ENCODE measurements at places on chromosomes 12 and 14. TPM values are rescaled to one million over a fixed set of nuclear protein-coding genes. Genes with fewer than 3 reads are reported as not detected.

DNA sequence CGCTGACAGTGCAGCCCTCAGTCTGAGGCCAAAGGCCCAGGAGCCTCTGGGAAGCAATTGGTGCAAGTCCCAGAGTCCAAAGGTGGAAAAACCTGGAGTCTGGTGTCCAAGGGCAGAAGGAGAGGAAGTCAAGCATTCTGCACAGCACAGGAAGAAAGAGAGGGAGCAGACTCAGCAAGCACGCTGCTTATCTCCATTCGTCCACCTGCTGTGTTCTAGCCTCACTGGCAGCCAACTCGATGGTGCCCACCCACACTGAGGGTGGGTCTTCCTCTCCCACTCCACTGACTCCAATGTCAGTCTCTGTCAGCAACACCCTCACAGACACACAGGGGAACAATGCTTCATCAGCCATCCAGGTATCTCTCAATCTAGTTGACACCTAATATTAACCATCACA, 38.8 kb downstream of the HELB start:
- H3K27me3 ChIP-seq, result no peaks in the 10 kb centered on the region
- H3K36me3 ChIP-seq, result no peaks in the 10 kb centered on the region
- no peak for DNase-seq
- no peaks in the 10 kb centered on the region for H3K4me1 ChIP-seq
- H3K27ac ChIP-seq, result no peak overlapping the region

Gene DIO3
- total RNA-seq, result 5.6 TPM

Gene CMKLR1
- 3.7 TPM for total RNA-seq

- no peak overlapping the region for H3K27ac ChIP-seq
- H3K36me3 ChIP-seq, result no peaks in the 10 kb centered on the region
- H3K4me3 ChIP-seq, result no peak overlapping the region
- DNase-seq, result no peak
- no peaks in the 10 kb centered on the region for H3K27me3 ChIP-seq
- H3K4me1 ChIP-seq, result no peaks in the 10 kb centered on the region
Observed at GRCh38 chr12:87230441-87230840, 798.8 kb downstream of the C12orf50 start.

DNA sequence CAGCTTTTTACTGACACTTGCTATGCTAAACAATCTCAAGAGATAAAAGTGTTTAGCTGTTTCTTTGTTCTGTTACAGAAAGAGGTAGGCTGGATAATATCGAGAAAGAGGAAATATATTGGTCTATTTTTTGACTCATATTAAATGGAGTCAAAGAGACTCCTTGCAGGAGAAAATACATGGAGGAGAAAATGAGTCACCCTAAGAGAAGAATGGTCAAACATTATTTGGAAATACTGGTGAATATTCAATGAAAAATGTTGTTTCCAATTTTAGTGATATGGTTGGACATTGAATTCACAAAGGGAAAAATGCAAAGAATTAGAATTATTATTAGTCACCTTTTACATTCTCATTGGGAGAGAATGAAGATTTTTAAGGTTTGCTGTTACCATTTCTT, 3.2 kb downstream of the KCNJ8 start:
- H3K27ac ChIP-seq, result no peak overlapping the region
- H3K4me1 ChIP-seq, result no peaks in the 10 kb centered on the region
- H3K4me3 ChIP-seq, result no peak overlapping the region
- DNase-seq, result no peak

Gene PTPRO
- total RNA-seq, result 2.1 TPM

DNA sequence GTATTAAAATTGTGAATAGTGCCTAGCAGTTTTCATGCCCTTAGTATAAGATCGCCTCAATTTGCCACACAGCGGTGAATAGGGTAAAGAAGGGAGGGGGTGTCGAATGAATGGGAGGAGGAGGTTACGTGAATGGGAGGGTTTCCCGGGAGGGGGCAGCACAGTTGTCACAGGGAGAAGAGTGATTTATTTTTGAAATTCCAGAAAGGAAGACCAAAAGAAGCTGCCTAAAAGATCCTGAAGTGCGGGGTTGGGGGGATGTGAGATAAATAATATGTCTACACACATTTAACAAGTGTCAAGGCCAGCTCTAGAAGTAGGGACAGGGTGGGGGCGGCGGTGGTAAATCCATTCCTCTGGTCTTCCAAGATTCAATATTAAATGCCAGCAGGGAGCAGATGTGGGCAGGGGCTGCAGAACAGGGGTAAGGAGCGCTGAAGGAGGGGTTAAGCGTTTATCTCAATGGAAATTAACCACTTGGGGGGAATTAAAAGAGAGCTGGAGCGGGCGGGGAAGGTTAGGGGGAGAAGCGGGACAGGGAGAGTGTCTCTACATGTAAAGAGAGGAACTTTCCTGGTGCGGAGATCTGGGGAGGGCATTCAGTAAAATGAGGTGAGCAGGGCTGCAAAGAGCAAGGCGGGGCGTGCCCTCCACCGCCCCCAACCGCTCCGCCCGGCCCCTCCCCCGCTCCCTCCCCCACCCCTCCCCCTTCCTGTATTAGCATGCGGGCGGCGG, 867 bp downstream of the C12orf42 start:
- no peaks in the 10 kb centered on the region for H3K4me1 ChIP-seq
- DNase-seq, result no peak
- no peaks in the 10 kb centered on the region for H3K27me3 ChIP-seq

GRCh38 chr12:108615918-108616317, 17.8 kb downstream of the SELPLG start:
- no peak overlapping the region for H3K27ac ChIP-seq
- no peak overlapping the region for H3K4me3 ChIP-seq
- H3K27me3 ChIP-seq, result no peaks in the 10 kb centered on the region
- H3K36me3 ChIP-seq, result no peaks in the 10 kb centered on the region

Gene SRGAP1
- total RNA-seq, result 12.6 TPM

GRCh38 chr12:92136965-92137721, 8.5 kb downstream of the BTG1 start:
- no peak overlapping the region for H3K27ac ChIP-seq
- peaks cover 8% of the 10 kb centered on the region for H3K4me1 ChIP-seq
- H3K27me3 ChIP-seq, result no peaks in the 10 kb centered on the region
- H3K4me3 ChIP-seq, result peak overlapping the region; percentile 100
- no peaks in the 10 kb centered on the region for H3K36me3 ChIP-seq
- DNase-seq, result no peak

Gene GUCY2C
- total RNA-seq, result not detected

- H3K27ac ChIP-seq, result no peak overlapping the region
- no peak for DNase-seq
- no peaks in the 10 kb centered on the region for H3K27me3 ChIP-seq
- H3K4me3 ChIP-seq, result no peak overlapping the region
- H3K4me1 ChIP-seq, result no peaks in the 10 kb centered on the region
- no peaks in the 10 kb centered on the region for H3K36me3 ChIP-seq
Observed at GRCh38 chr12:129753586-129753985, 150.2 kb downstream of the TMEM132D start.

DNA sequence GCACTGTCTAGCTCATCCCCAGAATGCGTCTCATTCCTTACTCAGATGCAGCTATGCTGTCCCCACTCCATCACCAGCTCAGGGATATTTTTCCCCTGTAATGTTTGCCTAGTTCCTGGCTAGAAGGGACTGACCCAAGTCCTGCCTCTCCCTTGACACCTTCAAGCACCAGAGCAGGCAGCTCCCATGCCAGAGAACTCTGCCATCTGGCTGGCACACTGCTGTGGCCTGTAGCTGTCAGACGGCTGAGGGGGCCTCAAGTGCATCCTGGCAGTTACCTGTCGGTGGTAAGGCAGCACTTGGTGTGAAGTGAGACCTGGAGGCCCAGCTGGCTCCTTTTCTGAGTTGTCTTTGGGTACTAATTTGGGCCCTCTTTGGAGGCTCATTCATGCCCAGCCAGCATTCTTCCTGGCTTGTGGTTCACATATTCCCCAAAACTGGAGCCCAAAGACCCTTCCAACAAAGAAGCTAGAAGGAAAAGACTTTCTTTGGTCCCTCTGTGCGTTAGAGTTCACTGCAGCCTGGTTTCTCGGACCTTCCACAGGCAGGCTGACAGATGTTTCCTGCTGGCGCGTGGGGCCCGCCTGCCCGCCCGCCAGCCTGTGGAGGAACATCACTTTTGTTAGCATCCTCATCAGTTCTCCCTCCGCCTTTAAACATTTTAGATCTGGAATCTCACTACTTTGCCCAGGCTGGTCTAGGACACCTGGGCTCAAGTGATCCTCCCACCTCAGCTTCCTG, 33.0 kb downstream of the RNF34 start:
- no peaks in the 10 kb centered on the region for H3K27me3 ChIP-seq
- no peak overlapping the region for H3K27ac ChIP-seq
- no peaks in the 10 kb centered on the region for H3K4me1 ChIP-seq
- no peak for DNase-seq

DNA sequence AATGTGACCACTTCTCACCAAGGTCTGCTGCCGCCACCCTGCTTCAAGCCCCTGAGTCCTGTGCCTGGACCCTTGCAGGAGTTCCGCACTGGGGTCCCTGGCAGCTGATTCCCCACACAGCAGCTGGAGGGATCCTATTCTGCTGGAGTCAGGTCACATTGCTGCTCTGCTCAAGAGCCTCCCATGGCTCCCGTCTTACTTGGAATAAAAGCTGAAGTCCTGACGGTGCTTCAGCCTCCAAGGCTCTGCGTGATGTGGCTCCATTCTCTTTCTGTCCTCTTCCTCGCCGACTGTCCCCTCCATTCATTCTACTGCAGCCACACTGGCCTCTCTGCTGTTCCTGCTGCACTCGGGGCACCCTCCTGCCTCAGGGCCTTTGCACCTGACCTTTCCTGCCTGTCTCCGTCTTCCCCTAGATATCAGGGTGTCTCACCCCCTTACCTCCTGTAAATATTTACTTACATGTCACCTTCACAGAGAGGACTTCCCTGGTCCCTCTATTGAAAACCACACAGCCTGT, 7.6 kb upstream of the SDSL start:
- H3K27ac ChIP-seq, result no peak overlapping the region
- H3K36me3 ChIP-seq, result no peaks in the 10 kb centered on the region
- H3K4me1 ChIP-seq, result no peaks in the 10 kb centered on the region

Gene AQP2
- total RNA-seq, result not detected

- H3K27me3 ChIP-seq, result no peaks in the 10 kb centered on the region
- no peak overlapping the region for H3K27ac ChIP-seq
- no peak for DNase-seq
- no peaks in the 10 kb centered on the region for H3K36me3 ChIP-seq
- no peak overlapping the region for H3K4me3 ChIP-seq
Observed at GRCh38 chr12:56679883-56680575, 8.1 kb downstream of the PTGES3 start.

DNA sequence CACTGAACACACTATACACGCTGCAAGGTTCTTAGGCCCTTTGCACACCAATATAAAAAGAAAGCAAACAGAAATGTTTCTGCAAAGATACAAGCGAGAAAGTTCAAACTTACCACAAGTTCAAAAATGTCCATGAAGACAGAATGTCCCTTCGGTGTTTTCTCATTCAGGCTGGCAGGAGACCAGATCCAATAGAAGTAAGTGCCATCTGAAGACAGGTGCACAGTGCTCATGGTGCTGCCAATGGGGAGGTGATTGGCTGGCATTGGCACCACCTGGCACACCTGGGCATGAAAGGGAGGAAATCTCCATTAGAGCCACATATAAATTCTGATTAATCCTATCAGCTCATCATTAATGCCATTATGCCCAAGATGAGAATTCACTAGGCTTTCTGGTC, 76.3 kb downstream of the HECTD4 start:
- no peak overlapping the region for H3K4me3 ChIP-seq
- peaks cover 6% of the 10 kb centered on the region for H3K4me1 ChIP-seq
- no peaks in the 10 kb centered on the region for H3K27me3 ChIP-seq
- no peak for DNase-seq

DNA sequence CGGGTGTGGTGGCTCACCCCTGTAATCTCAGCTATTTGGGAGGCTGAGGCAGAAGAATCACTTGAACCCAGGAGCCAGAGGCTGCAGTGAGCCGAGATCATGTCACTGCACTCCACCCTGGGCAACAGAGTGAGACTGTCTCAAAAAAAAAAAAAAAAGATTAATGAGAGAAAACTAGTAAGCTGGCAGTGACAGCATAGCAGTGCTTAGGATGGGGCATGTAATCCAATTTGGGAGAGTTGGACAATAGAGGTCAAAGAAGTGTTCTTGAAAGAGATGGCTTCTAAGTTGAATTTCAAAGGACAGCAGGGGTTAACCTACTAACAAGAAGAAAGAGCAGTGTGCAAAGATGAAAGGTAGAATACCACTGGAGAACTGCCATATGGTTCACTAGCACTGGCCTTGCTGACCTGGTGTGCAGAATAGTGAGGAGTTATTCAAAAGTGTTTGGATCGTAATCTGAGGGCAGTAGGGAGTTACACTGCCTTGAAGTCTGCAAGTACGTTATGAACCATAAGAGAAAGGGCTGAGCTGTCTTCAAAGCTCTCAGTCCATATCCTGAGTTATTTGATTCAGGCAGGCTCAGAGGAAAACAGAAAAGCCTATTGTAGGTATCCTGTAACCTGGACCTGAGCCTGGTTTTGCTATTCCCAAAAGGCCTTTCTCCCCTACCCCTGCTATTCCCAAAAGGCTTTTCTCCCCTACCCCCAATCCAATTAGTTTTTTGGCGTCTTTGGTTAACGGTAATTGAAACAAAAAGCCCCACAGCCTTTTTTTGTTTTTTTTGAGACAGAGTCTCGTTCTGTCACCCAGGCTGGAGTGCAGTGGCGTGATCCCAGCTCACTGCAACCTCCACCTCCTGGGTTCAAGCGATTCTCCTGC, 3.4 kb downstream of the XPOT start:
- no peaks in the 10 kb centered on the region for H3K36me3 ChIP-seq
- H3K27me3 ChIP-seq, result no peaks in the 10 kb centered on the region
- no peak for DNase-seq
- H3K4me1 ChIP-seq, result peaks cover 2% of the 10 kb centered on the region
- H3K27ac ChIP-seq, result no peak overlapping the region

Gene FAM90A1
- total RNA-seq, result 0.13 TPM

Gene B3GNT4
- not detected for total RNA-seq

DNA sequence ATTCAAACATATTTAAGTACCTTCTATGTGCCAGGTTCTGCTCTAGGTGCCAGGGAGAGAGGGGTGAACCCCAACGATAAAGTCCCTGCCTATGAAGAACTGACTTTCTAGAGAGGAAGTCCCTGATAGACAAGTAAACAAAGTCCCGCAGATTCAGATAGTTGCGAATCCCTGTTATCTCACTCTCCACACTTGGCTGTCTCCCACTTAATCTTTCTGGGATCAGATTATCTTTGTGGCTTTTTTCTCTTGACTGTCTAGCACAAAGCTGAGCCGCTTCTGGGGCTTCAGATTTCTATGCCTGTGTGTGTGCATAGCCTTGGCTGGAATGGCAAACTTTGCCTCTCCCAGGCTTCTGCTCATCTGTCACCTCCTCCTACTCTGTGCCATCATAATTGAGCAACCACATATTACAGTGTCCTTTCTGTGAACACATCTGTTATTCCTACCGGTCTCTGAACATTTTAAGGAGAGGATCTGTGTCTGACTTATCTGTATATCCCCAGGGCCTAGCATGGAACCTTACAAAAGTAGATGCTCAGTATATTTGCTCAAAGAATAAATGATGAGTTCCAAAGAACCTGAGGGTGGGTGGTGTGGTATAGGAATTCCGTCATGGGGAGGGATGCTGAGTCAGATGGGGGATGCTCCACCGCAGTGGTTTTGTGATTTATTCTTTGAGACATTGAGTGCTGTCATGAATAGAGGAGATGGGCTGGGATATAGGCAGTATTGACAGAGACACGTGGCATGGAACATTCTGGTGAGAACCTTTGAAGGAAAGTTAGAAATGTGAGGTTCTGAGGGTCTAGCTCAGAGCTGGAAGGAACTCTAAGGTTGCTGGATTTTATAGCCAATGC, 28.5 kb downstream of the RGS6 start:
- no peaks in the 10 kb centered on the region for H3K27me3 ChIP-seq
- H3K4me3 ChIP-seq, result no peak overlapping the region
- H3K27ac ChIP-seq, result no peak overlapping the region
- H3K4me1 ChIP-seq, result peaks cover 1% of the 10 kb centered on the region
- H3K36me3 ChIP-seq, result no peaks in the 10 kb centered on the region

Gene KLHDC1
- total RNA-seq, result 16.8 TPM

Gene SLCO1C1
- not detected for total RNA-seq

- H3K27ac ChIP-seq, result peak overlapping the region; percentile 54
- no peaks in the 10 kb centered on the region for H3K27me3 ChIP-seq
- H3K36me3 ChIP-seq, result no peaks in the 10 kb centered on the region
- no peak overlapping the region for H3K4me3 ChIP-seq
Observed at GRCh38 chr12:124904306-124905098, 9.9 kb downstream of the UBC start.
